ENCODE measurements at places on chromosomes 2 and 18.

DNA sequence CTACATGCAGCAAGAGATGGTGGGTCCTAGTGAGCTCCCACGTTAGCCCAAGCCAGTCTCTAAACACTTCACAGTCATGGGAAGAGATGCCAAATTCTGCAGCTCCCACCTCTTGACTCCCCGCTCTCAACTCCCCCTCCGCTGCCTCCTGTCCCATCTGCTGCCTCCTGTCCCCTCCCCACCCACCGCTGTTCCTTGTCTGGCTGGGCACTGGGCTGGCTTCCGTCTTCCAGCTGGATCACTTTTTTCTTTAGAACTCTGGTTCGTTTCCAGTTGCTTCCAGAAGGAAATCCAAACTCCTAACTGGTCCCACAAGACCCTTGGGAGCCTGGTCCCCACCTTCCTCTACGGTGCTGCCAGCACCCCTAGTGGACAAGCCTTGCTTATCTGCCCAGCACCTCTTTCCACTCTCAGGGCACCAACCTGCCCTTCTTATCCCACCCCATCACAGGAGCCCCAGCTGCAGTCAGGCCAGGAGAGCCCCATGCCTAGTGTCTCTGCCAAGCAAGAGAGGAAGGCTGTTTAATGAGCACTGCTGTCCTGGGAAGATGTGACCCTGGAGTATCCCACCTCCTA is 12.1 kb upstream of the TWIST2 start:
- DNase-seq: no peak

DNA sequence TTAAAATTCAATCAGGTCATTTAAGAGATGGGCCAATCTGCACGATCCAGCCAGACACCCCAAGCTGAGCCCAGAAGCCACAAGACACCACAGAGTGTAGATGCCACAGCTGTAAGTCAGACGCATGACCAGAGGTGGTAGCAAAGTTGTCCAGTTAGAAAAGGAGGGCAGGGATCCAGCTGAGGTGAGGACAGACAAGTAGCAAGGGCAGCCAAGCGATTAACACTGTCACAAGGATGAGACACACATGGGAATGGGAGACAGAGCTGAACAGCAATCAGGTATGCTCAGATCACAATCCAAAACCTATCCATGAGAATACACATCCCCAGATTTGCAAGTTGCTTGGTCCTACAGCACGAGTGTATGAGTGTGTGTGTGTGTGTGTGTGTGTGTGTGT is 143.4 kb upstream of the STK17B start:
- DNase-seq: no peak

DNA sequence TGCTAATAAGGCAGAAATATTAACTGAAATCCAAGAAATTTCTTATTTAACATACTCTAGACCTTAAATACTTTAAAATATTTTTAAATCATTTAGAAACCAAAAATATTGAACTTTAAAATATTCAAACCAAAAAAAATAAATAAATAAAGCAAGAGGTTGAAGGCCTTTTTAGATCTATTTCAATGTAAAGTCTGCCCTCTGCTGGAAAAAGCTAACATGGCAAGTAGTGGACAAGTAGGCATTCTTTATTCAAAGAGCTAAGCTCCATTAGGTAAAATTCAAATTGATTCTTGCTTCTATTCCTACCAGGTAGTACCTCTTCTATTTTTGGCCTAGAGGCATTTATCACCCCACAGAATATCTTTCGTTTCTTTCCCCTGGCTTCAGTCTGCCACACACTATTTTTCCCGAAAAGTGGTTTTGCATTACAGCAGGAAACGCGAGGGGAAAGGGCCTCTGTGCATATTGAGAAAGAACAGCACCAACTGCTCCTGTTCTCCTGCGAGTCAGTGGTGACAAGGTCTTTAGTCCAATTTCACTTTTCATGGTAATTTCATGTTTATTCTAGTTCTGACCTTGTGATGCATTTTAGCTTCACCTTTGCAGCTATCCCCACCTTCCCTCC is 20.4 kb downstream of the IFIH1 start:
- DNase-seq: peak; percentile 23

DNA sequence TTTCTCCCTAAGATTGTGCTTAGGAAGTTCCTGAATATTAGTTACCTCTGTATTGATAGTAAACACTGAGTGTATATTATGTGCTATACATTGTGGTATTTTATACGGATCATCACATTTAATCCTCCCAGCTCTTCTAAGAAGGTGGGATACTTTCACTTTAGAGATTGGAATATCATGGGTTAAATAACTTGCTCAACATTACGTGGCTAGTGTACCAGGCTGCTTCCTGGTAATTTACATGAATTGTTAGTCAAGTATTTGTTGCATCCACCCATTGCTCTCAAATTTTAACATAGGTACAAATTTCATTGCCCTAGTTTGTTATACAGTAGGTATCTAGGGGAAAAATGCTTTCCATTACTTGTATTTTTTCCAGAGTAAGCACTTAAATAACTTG is 21.4 kb downstream of the FAM98A start:
- no peak for DNase-seq

DNA sequence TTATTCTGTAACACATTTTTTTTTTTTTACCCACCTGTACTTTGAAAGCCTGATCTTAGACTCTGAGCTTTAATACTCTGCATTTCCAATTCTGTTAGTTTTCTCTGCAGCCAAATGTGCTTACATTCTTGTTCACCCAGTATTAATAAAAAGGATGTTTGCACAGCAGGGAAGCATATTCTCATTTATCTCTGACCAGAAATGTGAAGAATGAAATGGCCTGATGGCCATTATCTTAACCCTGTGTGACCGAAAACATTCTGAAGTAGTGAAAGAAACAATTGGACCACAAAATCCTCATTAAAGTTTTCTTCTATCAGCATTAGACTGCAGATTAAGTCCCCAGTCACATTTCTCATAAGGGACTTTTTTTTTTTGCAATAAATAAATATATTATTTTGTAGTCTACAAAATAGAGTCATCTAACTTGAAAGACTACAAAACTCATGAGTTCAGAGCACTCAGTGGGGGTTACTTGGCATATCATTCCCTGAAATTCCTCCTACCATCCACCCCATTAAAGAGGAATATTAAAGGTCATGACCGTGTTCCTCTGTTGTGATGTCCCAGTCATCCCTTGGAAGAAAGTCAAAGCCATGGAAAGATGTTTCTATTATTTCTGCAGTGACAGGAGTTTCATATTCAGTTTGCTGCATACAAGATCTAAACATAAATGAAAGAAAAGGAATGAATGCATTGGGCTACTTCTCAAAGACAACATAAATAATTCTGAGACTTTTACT is 364.4 kb downstream of the RND3 start:
- no peak for DNase-seq

DNA sequence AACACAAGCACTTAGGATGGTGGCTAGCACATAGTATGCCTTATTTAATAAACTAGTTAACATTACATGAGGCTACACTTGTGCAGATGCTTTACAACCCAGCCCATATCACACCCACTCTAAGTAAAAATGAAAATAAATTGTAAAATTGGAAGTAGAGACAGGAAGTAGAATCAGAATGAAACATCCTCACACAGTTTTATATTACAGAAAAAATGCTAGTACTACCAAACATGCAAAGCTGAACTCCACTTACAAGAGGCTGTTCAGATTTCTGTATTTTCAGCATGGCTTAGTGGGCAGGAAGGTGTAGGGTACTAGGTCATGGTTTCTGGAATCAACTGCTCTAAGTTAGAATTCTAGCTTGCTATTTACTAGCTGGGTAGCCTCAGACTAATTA is 18.2 kb upstream of the CRIM1 start:
- no peak for DNase-seq

GRCh38 chr2:161901460-161901859 is 172.6 kb downstream of the DPP4 start:
- no peak for DNase-seq

DNA sequence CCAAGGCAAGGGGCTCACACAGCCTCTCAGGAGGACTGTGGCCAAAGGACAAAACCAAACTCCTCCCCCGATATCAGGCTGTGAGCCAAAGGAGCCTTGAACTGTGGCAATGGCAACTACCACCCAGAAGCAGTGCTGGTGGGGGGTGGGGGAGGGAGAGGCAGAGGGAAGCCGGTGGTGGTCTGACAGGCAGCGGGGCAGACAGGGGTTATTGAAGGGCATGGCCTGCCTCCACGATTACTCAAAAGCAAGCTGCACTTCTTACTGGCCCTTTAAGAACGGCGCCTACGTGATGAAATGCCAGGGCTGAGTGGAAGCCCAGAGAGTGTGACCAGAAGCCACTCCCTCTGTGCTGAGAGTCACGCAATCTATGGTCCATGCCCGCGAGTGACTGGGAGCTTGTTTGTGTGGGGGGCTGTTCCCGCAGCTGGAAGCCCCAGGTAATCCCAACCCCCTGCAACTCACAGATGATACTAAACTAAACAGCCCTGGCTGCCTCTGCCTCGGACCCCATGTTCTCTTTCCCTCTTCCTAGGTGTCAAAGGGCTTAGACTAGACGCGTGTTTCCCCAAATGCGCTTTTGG is 128.2 kb upstream of the CXCR4 start:
- no peak for DNase-seq

- DNase-seq: no peak
Measured at GRCh38 chr2:120108049-120108448, 95.2 kb downstream of the EPB41L5 start.

DNA sequence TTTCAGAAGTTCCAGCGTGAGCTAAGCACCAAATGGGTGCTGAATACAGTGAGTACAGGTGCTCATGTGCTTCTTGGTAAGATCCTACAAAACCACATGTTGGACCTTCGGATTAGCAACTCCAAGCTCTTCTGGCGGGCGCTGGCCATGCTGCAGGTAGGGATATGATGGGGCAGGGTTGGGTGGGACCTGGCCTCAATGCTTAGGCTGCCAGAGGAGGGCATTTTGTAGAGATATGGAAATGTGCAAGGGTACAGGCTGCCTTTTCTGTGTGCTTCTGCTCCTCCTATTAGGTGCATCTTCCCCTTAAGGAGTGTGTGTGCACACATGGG is 22.1 kb downstream of the GCKR start:
- DNase-seq: no peak

DNA sequence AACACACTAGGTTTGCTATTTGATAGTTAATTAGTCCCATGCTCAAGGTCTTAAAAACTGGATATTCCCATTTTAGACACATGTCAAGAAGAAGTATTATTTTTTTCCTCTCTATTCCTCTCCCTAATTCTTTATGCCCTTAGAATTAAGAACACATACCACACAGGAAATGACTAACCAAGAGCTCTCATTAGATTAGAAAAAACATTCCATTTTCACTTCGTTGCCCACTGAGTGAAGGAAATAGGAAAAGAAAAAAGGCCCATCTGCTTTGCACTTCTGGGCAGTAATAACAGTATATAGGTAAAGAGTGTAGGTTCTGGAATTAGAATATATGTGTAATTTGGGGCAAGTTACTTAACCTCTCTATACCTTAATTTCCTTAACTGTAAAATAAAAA is 26.9 kb downstream of the ACADL start:
- no peak for DNase-seq

DNA sequence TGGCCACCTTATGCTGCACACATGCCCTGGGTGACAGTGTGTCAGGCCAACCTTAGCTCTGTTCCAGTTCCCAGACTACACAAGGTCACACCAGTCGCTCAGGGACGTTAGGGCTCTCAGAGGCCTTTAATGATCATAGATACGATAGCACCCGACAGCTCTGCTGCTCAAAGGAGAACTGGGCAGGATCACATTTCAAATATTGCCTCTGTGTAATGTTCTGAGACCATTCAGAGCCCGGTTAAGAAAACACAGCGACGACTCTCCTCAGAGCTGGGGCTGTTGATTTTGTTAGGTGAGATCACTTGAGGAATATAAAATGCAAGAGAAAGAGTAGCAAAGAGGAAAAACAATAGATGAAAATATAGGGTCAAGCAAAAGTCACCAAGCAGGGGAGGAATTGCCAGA is 166.6 kb upstream of the TANK start:
- no peak for DNase-seq

GRCh38 chr2:181374781-181375675 is 82.2 kb upstream of the ITGA4 start:
- no peak for DNase-seq

DNA sequence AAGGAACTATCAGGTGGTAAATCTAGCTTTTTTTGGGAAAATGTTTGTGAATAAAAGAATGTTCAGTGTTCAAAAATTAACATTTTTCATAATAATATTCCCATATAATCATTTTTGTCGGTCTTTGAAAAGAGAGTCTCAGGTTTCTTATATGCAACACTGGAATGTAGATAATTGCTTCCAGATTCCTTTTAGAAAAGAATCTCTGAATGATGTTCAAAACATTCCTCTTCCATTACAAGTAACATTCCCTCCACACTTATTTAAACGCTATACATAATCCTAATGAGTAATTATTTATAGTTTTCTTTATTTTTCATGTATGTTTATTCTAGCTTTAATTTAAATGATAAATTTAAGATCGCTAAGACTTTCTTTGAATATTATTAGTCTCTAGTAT is 7.0 kb downstream of the ZSWIM2 start:
- DNase-seq: no peak

DNA sequence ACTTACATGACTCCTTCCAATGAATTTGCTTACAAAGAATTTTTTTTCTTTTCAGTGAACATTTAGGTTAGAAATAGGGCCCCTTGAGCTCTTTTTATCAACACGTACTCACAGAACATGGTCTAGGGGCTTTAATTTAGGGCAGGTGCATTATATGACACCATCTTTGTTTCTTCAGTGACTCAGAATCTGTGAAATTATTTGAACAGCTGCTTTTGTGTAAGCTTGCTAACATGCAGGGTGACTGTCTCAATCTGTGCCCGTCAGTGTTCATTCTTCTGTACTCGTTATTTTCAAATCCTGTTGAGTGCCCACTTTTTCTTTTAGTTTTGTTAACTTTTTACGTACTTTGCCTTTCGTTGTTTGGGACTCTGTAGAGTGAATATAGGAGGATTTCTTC is 52.8 kb upstream of the CABYR start:
- DNase-seq: no peak

DNA sequence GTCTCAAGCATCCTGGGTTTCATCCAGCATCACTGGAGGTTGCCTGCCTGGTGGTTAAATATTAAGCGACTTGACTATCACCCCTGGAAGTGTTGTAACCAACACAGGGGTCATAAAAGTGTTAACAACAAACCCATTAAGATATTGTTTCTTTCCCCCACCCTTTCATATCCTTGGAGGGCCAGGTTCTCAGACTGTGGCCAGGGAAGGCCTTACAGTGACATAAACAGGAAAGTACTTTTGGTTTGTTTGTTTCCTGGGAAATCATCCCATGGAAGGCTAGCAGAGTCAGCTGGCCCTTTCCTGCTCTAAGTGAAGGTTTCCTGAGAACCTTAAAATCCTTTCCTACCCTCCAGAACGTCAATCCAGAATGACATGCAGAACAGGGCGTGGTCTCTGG is 160.9 kb downstream of the CLIP4 start:
- no peak for DNase-seq

- DNase-seq: no peak
Measured at GRCh38 chr18:28109781-28110560, 67.0 kb downstream of the CDH2 start.

Measured in T-helper 22 cell (primary cell).